Erythroblast (primary cell): ENCODE measurements at places on chromosomes 2 and 18.

DNA sequence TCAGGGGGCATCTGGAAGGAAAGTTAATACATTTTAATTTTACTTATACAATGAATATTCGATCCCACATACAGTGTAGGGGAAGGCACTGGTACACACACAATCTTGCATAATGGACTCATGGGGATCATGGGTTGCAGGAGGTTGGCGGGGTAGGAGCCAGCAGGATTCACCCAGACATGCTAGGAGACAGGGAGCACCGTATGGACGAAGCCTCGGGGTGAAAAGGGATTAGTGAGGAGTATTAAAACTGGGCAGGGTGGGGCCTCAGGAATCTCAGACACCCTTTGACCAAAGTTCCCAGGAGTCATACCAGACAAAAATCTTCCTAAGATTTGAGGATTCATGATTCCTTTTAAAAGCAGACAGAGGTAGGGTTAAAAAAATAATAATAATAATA is 140.8 kb downstream of the BCL11A start:
- no peak for DNase-seq

GRCh38 chr2:72745679-72746368 is 80.0 kb downstream of the EXOC6B start:
- peak; percentile 66 for DNase-seq

DNA sequence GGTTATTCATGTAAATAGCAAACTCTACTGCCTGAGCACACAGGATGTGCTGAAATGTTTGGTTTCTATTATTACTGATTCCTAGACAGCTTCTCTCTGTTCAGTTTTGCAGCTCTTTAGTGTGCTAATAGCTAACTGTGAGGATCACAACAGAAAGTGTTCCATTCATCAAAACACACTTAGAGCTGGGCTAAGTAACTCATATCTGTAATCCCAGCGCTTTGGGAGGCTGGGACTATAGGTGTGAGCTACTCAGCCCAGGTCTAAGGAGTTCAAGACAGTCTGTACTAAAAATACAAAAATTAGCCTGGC is 63.2 kb downstream of the MOGAT1 start:
- no peak for DNase-seq

DNA sequence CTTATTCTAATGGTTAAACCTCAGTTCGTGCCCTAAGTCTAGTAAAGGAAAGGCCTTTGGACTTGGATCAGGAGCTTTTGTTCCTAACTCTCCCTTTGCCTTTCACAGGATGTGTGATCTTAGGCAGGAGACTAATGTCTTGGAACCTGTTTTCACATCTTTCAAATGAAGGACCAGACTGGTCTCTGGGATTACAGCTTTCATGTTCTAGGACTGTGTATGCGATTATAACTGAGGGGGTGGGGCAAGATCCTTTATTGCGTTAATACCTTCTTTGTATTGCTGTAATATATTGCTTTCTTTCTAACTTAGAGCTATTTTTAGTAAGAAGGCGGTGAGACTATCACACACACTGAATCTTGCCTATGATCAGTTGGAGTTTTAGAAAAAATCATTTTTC is 368.1 kb downstream of the RPRM start:
- no peak for DNase-seq

GRCh38 chr2:228768818-228769217 is 502.3 kb downstream of the PID1 start:
- no peak for DNase-seq

- no peak for DNase-seq
Measured at GRCh38 chr2:51219468-51219867, 187.5 kb upstream of the NRXN1 start.

GRCh38 chr18:69455125-69455524 is 54.4 kb downstream of the DOK6 start:
- DNase-seq: no peak
